ENCODE measurements at places on chromosomes 6 and 20.

DNA sequence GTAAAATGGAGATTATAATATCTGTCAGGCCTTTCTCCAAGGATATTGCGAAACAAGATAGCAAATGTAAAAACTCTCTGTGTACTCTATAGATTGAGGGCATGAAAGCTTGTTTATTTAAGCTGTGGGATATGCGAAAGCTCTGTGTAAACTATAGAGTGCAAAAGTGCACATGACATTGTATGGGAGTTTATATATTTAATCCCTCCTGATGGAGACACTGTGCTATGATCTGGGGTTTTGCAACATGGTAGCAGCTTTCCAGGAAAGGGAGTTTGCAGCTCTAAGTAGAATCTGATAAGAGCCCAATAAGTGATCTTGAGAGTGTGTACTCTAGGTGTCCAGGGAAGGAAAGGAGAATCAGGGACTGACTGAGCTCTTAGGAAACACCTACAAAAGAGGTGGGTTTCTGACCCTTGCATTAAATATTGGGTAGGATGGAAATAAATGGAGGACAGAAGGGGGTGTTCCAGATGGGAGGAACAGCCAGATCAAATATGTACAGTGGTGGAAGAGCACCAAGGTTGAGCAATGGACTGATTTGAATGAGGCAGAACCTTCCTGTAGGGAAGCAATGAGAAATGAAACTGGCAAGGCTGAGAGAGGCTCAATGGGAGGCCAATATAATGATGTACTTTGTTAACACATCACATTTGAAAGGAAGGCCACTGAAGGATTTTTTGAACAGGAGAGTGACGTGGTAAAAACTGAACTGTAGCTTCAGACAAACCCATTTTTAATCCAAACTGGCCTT, 450.1 kb downstream of the GJA1 start:
- no peak for DNase-seq

- no peak for DNase-seq
These were observed 82.2 kb upstream of the SLC22A16 start for GRCh38 chr6:110558575-110558974.

GRCh38 chr20:44355498-44356352, at the start of gene HNF4A:
TSS of gene HNF4A (plus strand) at chr20:44355699. CDS start at chr20:44355805, 106 bp downstream.
- no peak for DNase-seq

DNA sequence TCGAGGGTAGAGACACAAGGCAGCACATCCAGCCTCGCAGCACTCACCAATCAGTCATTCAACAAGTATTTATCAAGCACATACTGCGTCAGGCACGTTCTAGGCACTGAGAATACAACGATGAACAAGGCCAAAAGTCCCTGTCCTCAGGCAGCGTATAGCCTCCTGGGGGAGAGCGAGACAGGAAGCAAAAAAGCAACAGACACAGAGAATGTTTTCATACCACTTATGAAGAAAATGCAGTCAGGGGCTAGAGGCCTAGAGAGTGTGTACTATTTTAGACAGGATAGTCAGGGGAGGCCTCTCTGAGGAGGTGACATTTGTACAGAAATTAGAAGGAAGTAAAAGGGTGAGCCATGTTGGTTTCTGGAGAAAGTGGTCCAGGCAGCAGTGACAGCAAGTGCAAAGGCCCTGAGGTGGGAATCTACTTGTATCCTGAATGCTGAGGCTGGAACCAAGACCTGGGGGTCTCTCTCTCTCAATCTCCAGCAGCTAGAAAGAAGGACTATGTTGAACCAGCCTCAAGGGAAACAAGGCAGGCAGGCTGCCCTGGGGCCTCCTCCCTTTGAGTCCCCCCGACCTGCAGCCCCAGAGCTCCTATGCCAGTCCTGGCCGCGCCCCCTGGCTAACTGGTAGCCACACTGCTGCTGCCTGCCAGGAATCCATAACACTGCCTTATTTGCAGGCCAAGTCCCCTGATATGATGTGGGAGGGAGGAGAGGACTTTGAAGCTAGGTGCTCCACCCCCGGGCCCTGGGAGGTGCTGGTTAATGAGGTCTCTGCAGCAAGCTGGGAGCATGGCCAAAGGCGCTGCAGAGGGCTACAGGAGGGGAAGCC, 151.2 kb downstream of the GRM4 start:
- no peak for DNase-seq

DNA sequence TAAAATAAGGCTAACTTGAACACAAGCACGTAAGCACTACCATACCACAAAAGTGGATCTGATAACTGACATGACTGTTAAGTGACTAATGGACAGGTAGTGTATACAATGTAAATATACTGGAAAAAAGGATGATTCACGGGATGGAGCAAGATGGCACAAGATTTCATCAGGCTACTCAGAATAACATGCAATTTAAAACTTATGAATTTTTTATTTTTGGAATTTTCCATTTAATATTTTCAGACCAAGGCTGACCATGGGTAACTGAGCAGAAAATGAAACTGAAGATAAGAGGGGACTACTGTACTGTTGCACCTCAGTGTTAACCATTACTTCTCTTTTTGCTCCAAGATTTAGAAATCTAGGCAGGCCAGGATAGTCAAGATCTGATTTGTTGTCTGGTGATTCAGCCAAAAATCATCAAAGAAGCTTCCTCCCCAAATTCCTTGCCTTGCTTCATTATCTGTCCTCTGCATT, 45.4 kb downstream of the TPBG start:
- DNase-seq: no peak

DNA sequence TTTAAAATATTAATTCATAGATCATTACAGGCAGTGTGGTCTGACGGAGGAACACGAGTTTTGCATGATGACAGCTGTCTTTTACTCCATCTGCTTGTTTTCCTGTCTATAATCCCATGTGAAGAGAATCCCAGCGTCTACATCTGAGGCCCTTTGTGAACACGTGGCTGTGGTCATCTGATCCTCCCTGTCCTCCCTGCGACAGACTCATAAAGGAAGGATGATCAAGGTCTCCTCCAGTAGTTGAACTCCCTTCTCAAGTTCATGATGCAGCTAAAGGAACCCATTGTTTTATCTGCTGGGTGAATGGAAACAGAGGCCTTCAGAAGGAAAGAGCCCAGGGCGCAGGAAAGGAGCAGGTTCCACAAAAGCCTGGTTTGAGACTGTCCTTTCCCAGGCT, 435.8 kb upstream of the JARID2 start:
- DNase-seq: no peak

DNA sequence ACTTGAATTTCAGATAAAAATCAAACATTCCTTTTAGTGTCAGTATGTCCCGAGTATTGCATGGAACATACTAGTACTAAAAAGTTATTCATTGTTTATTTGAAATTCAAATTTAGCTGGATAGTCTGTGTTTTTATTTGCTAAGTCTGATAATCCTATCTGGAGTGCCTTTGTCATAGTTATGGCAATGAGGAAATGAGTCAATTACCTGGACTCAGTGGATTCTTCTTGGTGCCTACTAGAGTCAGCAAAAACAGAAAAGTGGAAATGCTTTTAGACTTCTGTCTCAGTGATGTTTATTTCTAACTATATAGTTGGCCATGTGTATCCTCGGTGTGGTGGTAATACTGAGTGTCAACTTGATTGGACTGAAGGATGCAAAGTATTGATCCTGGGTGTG, 121.3 kb upstream of the EEF1E1 start:
- DNase-seq: no peak

- DNase-seq: peak; percentile 92
These were observed 45.8 kb upstream of the PNRC1 start for GRCh38 chr6:89034586-89035251.

DNA sequence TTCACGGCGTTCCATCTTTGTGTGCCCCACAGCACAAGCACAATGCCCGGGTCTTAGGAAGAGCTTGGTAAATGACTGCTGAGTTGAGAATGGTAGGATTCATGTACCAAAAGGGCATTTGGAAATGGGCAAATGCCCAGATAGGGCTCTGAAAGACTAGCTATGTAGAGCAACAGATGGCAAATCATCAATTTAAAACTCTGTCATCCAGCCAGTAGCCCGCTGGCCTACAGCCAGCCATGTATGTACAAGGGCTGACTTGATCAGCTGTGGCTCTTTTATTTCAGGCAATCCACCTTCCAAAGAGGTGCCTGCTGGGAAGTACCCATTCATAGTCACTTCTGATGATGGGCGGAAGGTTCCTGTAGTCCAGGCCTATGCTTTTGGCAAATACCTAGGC, 35.1 kb downstream of the NT5E start:
- no peak for DNase-seq

- DNase-seq: no peak
These were observed 309.3 kb downstream of the HDGFL1 start for GRCh38 chr6:22878706-22879105.

- no peak for DNase-seq
These were observed 29.4 kb upstream of the KIF25 start for GRCh38 chr6:167968091-167968490.

DNA sequence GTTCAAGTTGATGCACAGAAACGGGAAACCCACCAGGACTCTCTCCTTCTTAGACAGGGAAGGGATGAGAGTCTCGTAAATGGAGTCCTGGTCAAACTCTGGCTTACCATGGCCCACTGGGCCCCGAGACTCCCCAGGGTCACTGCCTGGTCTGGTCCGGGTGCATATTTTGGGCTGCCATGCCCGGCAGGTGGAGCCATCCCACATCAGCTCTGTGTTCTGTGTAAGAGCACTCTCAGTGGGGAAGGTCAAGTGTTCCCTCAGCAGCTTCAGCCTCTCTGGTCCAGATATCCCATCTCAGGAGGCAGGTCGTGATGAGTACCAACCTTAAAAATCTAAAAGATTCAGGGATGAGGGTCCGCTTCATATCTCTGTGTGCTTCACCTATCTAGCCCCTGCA, 138.8 kb downstream of the EDN3 start:
- no peak for DNase-seq

- DNase-seq: no peak
These were observed 46.3 kb downstream of the GOPC start for GRCh38 chr6:117555882-117556498.

- DNase-seq: no peak
These were observed 63.0 kb upstream of the EIF2S2 start for GRCh38 chr20:34175079-34175478.

GRCh38 chr6:111703723-111704122, 98.0 kb upstream of the TRAF3IP2 start:
- no peak for DNase-seq

- DNase-seq: no peak
These were observed 431.5 kb upstream of the ARID1B start for GRCh38 chr6:156345700-156346099.

DNA sequence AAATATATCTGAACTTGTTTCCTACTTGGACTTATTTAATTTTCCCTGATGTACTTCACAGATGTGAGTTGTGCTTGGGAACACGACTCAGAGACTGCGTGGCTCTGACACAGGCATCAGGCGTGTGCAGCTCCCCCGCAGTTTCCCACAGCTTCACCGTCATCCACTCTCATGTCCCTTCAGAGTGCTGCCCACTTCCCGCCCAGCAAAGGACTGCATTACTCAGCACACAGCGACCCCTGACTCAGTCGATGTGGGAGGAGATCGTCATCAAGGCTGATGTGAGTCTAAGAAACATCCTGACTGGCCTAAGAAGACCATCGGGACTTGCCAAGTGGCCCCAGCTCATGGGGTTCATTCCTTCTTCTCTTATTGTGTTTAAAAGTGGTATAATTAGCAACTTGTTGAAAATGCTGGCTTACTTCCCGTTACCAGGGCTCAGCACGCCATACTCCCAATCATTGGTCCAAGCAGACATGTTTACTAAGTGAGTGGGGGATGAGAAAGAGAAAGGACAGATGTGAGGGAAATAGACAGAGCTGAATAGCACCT, 539.4 kb upstream of the JARID2 start:
- peak; percentile 92 for DNase-seq

DNA sequence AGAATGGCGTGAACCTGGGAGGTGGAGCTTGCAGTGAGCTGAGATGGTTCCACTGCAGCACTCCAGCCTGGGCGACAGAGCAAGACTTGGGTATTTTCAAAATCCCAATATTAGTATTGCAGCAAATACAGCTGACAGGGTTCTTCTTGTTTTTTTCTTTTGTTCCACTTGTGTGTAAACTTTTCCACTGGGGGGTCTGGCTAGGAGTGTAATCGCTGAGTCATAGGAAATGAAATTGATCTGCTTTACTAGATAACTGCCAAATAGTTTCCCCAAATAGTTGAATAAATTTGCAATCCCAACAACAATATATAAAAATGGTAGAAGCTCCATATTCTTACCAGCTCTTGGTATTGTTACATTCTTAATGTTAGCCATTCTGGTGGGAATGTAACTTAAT, 526.0 kb upstream of the SOX4 start:
- no peak for DNase-seq

DNA sequence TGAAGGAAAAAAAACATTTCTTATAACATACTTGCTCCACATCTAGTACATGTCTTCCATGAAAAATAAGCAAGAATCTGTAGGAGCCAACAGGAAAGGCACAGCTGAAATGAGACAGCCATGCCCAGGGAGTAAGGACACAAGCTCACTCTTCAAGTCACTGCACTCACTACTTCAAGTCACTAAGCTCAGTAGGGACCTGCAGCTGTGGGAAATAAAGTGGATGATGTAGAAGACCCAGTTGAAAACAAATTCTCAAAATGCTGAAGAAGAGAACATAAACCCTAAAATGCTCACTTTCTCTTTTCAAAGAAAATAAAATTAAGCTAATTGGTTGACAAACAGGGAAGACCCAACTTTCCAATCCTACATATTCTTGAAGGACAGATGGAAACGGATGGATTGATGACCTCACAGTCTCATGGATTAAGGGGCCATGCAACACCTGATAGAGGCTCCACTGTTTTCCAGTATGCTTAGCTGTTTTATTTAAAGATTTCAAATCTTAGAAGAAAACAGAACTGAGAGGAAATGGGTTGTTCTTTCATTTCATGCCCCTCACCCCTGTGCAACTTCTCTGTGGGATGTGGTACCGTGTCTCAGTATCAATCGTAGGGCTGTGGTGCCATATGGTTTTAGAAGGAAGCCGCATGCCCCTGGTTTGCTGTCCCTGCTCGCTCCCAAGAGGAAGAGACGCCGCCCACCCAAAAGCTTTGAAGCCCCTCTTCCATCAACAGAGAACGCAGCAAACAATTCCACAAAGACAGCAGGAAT, 133.3 kb downstream of the WDR27 start:
- DNase-seq: no peak

- DNase-seq: peak; percentile 49
These were observed 17.0 kb downstream of the NCR2 start for GRCh38 chr6:41352396-41352795.

DNA sequence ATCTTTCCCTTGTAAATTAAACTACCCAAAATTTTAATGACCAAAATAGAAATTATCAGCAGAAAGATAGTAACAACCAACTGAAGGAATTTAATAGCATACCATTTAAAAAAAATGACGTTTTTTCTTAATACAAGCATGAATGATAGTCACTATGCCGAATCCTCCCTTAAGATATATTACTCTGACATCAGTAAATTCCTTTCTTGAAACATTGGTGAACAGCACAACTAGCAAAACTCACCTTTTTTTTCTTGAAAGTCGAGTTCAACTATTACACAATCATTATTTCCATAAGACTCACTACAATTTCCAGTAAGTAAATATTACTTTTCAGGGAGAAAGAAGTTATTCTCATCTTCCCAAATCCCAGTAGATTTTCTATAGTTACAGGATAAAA, 433.2 kb downstream of the GRIK2 start:
- DNase-seq: no peak

- no peak for DNase-seq
These were observed 60.3 kb downstream of the BMP6 start for GRCh38 chr6:7786214-7786661.

- no peak for DNase-seq
These were observed 106.4 kb downstream of the PPP1R14C start for GRCh38 chr6:150249261-150249660.
